ENCODE measurements at places on chromosomes 4 and X. TPM values are rescaled to one million over a fixed set of nuclear protein-coding genes. Genes with fewer than 3 reads are reported as not detected.

- no peak for DNase-seq
These were observed 81.5 kb downstream of the RCHY1 start for GRCh38 chr4:75432683-75433082.

- no peak for DNase-seq
These were observed 38.0 kb upstream of the SPARCL1 start for GRCh38 chr4:87567191-87567590.

DNA sequence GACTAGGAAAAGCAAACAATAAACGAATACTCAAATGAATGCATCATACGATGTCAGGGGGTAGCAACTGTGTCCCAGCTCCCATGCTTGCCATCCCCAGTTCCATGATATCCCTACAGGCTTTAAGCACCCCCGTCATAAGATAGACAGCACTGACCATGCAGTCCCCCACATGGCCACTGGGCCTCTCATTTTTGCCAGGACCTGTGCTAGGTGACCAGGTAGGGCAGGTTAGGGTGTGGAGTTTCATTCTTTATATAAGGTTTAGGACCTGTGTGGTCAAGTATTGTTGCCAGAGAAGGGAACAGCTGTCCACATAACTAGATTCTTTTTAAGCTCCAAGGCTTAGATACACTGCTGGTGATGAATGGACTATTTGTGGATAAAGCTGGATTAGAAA lies 9.7 kb downstream of the PPEF2 start:
- no peak for DNase-seq

DNA sequence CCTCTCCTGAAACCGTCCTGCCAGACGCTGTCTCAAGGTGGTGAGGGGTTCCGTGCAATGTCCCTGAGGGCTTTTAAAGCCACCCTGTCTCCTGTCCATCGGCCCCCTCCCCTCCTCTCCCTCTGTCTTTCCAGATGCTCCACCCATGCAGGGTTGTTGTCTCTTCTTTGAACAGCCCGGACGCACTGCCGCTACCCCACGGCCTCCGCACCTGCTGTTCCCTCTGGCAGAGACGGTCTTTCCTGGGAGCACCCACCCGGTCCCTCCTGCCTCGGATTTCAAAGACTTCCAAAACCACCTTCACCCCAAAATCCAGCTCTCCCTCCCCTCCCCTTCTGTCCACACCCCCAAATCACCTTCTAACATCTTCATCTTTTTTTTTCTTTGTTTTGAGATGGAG lies 4.1 kb upstream of the ASMT start:
- DNase-seq, result no peak

DNA sequence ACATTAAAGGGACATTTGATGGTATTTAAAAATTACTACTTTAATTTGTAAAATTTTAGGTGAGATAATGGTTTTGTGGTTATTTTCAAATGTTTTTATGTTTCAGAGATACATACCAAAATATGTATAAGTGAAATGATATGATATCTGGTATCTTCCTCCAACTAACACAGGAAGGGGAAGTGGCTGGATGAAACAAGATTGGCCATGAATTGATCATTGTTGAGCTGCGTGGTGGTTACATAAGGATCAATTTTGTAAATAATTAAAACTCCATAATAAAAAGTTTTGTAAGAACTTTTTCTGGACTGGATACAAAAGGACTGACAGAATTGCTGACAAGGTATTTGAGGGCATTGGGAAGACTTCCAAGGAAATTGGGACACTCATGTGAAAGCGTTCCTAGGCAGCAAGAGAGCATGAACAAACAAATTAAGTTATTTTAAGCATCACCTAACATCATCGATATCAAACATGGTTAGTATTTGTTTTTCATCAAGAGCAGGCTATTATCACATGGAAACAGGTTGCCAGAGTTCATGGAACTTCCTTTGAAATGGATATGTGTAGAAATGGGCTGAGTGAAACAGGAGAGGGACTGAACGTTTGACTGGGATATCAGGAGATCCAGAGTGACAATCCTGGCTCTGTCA lies 4.4 kb upstream of the PGM2 start:
- no peak for DNase-seq

DNA sequence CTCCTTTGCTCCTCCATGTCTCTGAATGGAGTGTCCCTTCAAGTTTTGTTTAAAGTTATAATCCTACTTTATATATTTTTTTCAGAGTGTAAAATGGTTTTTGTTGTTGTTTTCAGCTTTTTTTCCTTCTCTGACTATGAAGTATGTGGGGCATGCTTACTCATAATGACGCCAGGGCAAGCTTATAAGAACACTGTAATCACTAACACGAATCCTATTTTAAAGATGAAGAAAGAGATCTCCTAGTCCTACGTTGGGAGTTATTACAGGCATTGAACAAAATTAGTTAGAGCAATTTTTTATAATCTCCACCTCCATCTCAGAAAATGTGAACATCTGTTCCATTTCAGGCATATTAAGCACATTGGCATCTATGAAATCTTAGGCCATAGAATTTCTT lies 268.1 kb upstream of the MAGEB2 start:
- DNase-seq, result no peak

- peak; percentile 68 for DNase-seq
These were observed 154.5 kb downstream of the MSN start for GRCh38 chrX:65821721-65822496.

- DNase-seq, result no peak
These were observed 50.8 kb downstream of the SLC2A9 start for GRCh38 chr4:9970399-9971011.

DNA sequence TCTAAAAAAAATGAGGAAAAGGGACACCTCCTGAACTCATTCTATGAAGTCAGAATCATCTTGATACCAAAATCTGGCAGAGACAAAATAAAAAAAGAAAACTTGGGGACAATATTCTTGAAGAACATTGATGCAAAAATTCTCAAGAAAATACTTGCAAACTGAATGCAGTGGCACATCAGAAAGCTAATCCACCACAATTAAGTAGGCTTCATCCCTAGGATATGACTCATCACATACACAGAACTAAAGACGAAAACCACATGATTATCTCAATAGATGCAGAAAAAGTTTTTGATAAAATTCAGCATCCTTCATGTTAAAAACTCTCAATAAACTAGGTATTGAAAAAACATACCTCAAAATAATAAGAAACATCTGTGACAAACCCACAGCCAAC lies 98.3 kb downstream of the FAM47B start:
- no peak for DNase-seq

DNA sequence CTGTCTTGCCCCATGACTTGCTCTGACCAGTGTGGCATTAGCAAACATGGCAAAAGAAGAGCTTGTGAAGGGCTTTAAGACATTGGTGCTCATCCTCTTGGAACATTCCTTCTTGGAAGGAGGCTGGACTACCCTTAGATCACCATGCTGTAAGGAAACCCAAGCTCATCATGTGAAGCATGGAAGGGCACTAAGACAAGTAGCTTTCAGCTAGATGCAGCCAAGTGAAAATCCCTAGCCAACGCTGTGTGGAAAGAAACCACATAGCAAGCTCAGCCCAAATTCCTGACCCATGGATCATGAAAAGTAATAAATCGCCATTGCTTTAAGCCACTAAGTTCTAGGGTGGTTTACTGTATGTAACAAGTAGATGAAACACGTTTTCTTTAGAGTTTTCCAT lies 12.4 kb upstream of the PACRGL start:
- DNase-seq, result no peak

DNA sequence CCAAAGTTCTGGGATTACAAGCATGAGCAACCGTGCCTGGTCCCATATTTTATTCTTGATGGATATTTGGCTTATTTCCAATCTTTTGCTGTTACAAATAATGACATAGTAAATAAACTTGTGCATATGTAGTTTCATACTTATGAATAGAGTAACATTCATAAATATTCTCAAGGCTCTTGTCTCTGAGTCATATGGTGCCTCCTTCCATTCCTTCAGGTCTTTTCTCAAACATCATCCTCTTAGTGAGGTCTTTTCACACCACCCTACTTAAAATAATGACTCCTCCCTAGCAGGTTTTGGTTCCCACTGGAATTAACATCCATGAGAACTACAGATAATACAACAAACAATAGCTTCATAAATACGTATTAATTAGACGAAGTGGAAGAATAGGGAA lies 416.6 kb downstream of the IQCM start:
- no peak for DNase-seq

DNA sequence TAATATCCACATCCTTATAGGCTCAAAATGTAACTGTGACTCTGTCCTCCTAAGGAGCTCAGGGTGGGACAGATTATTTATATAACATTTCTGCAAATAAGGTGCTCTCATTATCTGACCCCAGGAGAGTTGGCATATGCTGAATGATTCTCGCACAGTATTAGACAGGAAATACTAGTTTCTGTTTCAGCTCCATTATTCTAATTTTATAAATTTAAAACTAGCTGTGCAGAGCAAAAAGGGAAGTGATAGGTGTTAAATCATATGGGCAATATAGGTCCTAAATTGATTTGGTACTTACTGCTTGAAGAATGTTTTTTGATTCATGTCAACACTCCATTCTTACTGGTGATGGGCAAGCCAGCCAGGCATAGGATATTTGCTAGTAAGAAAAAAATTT lies 141.5 kb downstream of the GLRA2 start:
- no peak for DNase-seq

DNA sequence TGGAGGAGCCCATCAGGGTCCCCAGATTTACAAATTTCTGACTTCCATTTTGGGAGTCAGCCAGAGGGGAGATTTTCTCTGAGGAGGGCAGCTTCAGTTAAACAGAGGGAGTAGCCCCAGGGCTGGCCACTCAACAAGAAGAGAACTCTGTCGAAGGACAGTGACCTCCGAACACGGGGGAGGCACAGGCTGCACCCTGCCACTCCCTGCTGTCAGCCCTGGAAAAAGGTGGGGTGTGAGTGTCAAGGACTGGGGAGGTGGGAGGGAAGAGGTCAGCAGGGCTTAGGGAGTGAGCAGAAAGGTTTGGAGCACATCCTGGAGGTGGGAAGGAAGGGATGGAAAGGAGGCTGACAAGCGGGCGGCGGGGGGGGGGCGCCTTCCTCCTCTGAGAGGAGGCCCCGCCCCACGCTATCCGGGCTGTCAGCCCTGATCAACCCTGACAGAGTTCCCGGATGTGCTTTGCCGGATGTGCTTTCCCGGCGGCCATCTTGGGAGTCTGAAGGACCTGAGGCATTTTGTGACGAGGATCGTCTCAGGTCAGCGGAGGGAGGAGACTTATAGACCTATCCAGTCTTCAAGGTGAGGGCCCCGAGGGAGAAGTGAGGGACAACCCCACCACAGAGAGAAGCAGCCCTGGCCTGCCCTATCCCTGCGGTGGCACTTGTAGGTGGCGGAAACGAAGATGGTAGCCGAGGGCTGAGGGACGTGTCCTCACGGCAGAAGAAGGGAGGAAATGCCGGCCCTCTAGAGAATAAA lies at the start of gene MAGEC1:
Gene MAGEC1, plus strand, starts transcription at position 495 of the 756 bp plus-strand sequence. CDS start 1,179 bp downstream, outside the sequence.
- no peak for DNase-seq

DNA sequence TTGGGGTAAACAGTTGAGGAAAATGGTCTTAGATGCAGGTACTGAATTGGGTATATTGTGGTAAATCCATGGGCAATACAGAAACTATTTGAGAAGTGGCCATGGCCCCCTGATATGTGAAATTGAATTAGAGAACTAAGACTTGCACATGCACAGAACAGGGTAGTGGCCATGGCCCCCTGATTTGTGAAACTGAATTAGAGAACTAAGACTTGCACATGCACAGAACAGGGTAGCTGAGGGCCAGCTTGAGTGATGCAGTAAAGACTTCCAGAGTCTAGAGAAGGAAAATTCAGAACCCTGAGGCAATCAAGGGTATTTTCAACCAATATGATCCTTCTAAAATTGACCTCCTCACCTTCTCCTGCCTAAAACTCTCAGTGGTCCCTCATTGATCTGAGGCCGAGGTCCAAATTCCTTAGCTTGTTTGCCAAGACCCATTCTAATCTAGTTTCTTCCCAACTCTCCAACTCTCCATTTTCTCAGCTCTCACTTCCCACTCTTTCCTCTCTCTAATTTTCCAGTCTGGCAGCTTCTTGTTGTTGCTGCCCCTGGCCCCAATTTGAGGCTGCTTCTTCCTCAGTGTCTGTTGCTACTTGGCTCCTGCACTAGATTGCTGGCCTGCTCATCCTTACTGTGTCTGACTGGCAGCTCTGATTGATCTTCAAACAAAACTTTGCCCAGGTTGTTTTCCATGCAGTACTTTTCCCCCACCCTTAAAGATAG lies 72.4 kb downstream of the FRAS1 start:
- DNase-seq, result no peak

DNA sequence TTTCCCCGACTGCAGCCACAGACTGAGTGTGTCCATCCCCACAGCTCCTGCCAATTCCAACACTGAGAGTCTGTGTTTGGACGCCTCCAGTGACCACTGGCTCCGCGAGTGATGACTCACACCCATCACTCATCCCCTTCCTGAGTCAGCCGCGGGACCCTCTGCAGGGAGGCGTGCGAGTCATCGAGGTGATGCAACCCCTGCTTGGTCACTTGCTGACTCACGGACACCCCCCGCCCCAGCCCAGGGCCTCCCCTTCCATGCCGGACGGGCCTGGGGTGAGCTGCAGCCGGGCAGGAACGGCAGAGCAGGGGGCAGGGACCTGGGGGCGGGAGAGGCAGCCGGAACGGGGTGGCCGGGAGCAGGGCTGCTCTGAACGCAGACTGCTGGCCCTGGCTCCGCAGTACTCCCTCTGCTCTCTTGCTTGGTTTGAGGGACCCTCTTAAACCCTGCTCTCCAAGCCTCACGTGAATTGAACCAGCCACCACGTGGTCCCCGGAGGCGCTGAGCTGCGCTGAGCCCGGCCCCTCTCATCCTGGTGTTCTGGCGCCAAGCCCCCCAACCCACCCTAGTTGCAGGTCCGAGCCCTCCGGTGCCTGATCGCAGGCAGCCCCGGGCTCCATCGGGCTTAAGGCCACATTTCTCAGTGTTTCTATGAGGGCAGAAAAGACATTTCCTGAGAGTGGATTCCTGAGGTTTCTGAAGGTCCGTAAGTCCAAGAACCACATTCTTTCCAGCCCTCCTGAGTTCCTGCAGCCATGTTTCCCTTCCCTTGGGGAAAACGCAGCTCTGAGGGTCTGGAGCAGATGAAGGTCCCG lies 32.4 kb downstream of the FGFRL1 start:
- peak; percentile 86 for DNase-seq

DNA sequence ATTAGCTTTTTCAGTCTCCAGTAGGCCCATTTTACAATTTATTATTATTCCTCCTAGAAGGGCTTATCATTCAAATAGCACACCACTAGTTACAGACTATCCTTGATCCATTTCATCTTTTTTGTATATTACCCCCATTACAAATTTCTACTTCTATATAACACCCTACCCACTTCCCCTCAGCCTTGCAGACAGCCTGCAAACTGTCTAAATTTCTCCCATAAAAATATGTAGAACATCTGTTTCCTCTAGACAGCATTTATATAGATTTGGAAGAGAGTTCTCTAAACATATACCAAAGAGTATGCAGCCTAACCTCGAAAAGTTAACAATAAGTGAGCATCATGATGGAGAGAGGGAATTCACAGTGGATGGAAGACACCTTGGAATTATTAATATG lies 30.8 kb downstream of the COMMD8 start:
- no peak for DNase-seq

GRCh38 chr4:85486425-85487086 lies 11.6 kb downstream of the ARHGAP24 start:
- DNase-seq, result no peak

The P2RY4 gene
- total RNA-seq, result 0.23 TPM

The TSPAN7 gene
- 74.8 TPM for total RNA-seq

The ZFP92 gene
- total RNA-seq, result 3.4 TPM

The CENPVL3 gene
- total RNA-seq, result not detected

The CENPVL2 gene
- total RNA-seq, result not detected

The MAGEB1 gene
- total RNA-seq, result not detected

The CXCL11 gene
- total RNA-seq, result not detected

All from upper lobe of right lung (tissue), 1 donor.